ENCODE measurements at places on chromosomes 16 and 17. TPM values are rescaled to one million over a fixed set of nuclear protein-coding genes. Genes with fewer than 3 reads are reported as not detected.

The SMIM22 gene
- polyA plus RNA-seq, result 75.8 TPM

The KRTAP1-5 gene
- not detected for polyA plus RNA-seq

The TMC8 gene
- polyA plus RNA-seq, result 7.6 TPM

The IL4R gene
- polyA plus RNA-seq, result 50.6 TPM

The AHSP gene
- polyA plus RNA-seq, result 11.8 TPM

The PMP22 gene
- polyA plus RNA-seq, result 74.0 TPM

DNA sequence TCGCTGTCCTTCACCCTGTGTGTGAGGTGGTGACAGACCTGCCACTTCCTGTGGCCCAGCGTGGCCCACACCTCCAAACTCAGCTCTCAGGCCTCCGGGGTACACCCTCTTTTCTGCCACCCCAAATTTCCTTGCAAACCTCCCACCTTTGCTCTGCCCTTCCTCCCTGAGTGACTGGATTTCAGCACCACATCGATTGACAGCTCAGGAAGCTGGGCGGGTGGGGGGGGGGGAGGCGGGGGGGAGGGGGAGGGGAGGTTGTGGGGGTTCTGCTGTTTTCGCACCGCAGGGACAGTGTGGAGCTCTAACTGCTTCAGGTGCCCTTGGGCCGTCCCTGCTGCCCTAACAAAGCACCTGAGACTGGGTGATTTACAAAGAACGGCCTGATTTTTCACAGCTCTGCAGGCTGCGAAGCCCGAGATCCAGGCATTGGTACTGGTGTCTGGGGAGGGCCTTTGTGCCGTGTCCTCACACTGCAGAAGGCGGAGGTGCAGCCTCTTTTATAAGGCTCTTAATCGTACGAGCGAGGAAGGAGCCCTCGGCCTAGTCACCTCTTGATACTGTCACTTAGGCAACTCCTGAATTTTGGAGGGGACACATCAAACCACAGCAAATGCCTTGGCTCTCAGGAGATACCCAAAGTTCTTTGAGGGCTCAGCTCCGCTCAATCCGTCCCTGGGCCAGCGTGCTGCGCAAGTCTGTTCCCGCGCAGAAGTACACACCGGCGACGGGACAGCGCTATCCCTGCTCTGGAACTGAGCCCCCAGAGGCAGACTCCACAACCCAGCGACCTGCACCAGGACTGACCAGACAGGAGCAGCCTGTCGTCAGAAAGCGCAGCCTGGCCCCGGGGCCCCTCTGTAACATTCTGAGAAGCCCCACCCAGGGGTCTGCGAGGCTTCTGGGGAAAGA, 3.6 kb downstream of the NDUFAF8 start:
- no peak for DNase-seq

DNA sequence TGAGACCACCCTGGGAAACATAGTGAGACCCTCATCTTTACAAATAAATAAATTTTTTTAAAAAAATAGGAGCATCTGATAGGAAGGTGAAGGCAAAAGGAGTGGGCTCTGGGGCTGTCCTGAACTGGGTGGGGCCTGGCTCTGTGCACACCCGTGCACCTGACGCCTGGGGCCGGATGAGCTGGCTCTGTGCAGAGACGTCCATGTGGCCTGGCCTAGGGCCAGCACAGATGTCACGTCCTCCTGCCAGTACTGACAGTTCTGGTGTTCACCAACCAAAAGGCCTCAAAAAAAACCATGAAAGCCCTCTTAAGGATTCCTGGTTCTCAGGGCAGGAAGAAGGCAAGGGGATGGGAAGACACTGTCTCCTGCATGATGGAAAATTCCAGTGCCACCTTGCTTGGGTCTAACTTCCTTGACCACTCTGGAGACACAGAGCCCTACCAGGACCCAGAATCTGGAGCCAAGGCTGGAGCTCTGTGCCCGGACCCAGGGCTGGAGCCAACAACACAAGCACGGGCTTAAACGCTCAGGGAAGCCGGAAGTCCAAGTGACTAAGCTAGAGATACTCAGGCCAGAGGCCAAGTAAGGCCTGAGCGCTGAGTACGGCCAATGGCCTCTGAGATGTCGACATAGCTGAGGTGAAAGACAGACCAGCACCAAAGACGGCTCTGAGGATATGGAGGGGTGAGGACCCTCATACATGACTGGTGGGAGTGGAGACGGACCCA, 32.9 kb downstream of the COPRS start:
- no peak for DNase-seq

GRCh38 chr17:36482611-36483504, 3.6 kb upstream of the ZNHIT3 start:
- peak; percentile 70 for DNase-seq

GRCh38 chr17:71759422-71760060, 361.3 kb upstream of the SOX9 start:
- DNase-seq, result no peak

DNA sequence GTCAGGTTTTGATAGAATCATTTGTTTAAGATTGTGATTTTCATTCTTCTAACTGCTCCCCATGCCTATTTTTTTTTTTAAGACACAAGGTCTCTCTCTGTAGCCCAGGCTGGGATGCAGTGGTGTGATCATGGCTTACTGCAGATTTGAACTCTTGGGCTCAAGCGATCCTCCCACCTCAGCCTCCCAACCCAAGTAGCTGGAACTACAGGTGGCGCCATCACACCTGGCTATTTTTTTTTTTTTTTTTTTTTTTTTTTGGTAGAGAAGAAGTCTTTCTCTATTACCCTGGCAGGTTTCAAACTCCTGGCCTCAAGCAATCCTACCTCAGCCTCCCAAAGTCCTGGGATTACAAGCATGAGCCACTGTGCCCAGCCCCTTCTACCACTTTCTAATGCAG, 223.3 kb downstream of the CBLN1 start:
- no peak for DNase-seq

GRCh38 chr17:56913353-56913866, 439 bp downstream of the TRIM25 start:
- no peak for DNase-seq

DNA sequence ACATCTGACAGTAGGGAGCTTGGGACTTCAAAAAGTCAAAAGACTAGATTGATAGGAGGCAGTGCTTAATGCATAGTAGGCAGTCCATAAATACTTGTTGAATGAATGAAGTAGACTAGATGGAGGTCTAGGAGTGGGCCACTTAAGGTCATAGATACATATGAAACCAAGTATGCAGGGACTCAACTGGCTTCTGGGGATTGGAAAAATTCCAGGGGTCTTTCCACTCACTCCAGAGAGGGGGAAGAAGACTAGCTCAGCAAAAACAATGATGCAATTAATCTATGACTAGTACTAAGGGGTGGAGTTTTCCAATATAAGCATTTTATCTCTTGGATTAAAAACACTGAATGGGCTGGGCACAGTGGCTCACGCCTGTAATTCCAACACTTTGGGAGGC, 298.3 kb upstream of the XYLT1 start:
- DNase-seq, result no peak

GRCh38 chr17:56725144-56725543, 108.6 kb downstream of the C17orf67 start:
- DNase-seq, result no peak

DNA sequence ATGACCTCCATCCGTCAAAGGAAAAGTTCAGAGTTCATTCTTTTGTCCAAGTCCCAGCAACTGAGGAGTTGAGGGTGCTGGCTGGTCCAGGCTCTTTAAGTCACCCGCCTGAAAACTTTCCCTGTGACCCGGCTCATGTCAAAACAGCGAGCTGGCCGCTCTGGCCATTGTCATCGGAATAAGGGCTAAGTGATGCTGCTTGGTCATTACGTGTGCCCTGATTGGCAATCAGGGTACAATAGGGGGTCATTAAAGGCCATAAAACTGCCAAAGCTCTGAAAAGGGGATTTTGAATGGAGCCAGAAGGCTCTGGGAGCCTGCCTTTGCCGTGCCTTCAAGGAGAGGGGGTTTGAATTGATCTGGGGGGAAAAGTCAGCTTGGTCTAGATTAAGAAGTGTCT, 88.5 kb upstream of the IRX3 start:
- no peak for DNase-seq

DNA sequence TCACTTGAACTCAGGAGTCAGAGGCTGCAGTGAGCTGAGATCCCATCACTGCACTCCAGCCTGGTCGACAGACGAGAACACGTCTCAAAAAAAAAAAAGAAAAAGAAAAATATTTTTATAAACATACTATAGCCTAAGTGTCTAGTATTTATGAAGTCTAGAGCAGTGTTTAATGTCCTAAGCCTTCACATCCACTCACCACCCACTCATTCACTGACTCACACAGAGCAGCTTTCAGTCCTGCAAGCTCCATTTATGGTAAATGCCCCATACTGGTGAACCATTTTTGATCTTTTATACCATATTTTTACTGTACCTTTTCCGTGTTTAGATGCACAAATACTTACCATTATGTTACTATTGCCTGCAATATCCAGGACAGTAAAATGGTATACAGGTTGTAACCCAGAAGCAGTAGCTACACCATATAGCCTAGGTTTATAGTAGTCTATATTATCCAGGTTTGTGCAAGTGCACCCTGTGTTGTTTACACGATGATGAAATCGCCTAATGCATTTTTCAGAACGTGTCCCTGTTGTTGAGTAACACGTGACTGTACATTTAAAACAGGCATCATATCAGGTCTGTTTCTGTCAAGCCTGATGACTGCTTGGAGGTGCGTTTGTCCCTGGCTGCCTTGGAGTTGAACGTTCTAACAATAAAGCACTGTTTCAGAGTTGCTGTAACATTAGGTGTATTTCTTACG, 10.1 kb downstream of the NUDT7 start:
- DNase-seq, result no peak

DNA sequence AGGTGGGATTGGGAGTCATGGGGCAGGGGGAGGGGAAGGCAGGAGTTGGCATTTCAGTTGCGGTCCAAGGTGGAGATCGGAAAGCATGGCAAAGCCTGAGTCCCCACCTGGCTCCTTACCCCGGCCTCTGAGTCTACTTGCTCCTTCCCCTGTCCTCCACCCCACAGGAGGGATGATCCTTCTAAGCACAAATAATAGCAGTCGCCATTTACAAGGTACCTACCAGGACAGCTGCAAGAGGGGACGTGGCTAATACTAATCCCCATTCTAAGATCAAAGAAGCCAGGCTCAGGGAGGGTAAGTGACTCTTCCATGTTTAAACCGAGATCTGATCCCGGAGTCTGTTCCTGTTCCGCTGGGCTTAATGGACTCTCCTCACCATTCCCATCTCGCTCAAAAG, 396.3 kb downstream of the SLC39A11 start:
- no peak for DNase-seq

DNA sequence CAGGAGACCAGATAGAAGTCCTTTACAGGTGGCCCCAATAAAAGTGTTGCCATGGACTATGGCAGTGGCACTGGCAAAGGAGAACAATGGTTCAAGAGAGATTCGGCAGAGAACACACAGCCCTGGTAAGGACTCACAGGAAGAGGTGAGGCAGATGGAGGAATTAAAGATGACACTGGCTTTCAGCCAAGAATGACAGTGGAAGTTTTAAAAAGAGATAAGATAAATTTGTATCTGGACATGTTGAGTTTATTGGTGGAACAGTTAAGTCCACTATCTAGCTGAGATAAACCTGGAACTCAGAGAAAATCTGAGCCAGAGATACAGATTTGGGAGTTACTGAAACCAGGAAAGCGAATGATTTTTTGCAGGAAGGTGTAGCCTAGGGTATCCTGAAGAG, 20.1 kb downstream of the CMC2 start:
- no peak for DNase-seq

GRCh38 chr17:71472809-71473789, 647.7 kb upstream of the SOX9 start:
- DNase-seq, result peak; percentile 44

DNA sequence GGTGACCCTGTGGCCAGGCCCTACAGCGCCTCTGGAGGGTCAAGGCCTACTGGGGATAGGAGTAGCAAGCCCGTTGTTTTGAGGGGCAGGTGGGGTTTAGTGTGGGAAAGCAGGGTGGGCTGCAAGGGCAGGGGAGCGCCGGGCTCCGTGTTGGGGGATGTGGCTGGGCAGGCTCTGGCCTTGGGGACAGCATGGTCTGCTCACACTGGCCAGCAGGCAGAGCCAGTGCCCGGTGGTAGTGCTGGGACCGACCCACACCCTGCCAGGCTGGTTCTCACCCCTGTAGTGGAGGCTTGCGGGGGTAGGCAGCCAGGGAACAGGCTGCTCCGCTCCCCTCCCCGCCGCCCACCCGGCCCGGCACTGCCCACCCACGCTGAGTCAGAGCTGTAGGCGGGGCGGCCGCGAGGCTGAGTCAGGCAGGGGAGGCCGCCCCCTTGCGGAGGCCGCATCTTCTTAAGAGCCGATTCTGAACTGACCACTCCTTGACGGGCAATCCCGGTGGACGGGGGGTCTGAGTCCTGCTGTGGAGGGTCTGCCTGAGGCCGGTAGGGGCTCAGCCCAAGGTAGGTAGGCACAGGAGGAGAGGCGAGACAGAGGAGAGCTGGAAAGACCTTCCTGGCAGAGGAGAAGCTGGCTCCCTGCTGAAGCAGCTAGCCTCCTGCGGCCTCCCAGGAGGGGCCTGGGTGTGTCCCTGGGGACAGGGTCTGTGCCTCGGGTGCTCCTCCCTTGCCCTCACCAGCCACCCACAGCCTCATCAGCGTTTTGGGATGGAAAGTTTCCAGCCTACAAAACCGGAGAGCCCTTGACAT, 62.4 kb downstream of the BAIAP2 start:
- DNase-seq, result peak; percentile 61

DNA sequence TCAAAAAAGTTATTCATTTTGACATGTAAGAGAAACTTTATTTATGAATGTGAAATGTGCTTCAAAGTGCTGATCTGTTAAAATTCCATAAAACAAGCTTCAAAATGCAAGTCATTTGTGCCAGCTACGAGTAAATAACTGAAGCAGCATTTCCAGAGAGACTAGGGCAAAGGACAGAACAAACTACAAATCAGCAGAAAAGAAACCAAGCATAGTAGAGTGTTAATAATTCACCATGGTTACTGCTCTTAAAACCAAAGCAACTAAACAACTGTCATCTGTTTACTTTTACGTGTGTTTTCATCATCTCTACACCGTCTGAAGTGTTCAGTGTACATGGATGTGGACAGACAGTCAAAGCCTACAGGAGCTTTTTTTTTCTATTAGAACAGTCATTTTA, 1.6 kb upstream of the ASPA start:
- peak; percentile 89 for DNase-seq

DNA sequence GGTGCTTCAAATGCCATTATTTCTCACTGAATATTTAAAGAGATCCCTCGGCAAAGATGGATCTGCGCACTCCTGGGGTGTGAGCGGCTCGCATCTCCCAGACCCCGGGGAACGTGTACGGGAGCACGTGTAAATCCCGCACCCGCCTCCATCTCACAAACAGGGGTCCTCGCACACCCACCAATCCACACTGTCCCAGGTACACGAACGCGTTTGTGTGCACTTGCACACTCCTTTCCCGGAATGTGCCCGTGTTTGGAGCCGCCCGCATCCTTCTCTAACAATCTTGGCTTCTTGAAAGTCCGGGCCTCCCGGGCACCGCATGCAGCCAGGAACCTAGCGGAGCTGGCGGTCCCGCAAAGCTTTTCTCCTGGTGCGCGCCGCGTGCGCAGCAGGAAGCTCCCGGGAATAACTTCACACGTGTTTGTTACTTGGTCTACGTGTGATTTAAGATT, 2.5 kb upstream of the SALL1 start:
- DNase-seq, result no peak
